CD8-positive, alpha-beta memory T cell (primary cell): ENCODE measurements at places on chromosomes 2 and 18. TPM values are rescaled to one million over a fixed set of nuclear protein-coding genes. Genes with fewer than 3 reads are reported as not detected.

The KCNIP3 gene
- total RNA-seq, result not detected

The IL1RN gene
- 2.3 TPM for total RNA-seq

The ZNF521 gene
- total RNA-seq, result not detected

The MTLN gene
- total RNA-seq, result 120 TPM

The LTBP1 gene
- not detected for total RNA-seq

The CDK5R2 gene
- not detected for total RNA-seq

The LYPD6 gene
- total RNA-seq, result not detected

The IL36G gene
- total RNA-seq, result not detected

The MOGAT1 gene
- not detected for total RNA-seq

The PLEKHH2 gene
- 0.48 TPM for total RNA-seq

The CNTNAP5 gene
- total RNA-seq, result not detected

The IL36B gene
- total RNA-seq, result not detected

The FEZ2 gene
- total RNA-seq, result 8.1 TPM

The DCC gene
- total RNA-seq, result not detected

The CYP27A1 gene
- total RNA-seq, result 1.2 TPM

The ZC3H6 gene
- 7.2 TPM for total RNA-seq

The DTNB gene
- 16.8 TPM for total RNA-seq

The COL6A3 gene
- 9.5 TPM for total RNA-seq

The RAB6C gene
- 0.09 TPM for total RNA-seq

The GRP gene
- not detected for total RNA-seq

The CRYGD gene
- not detected for total RNA-seq

The PLA2R1 gene
- not detected for total RNA-seq

The HSBP1L1 gene
- 3.3 TPM for total RNA-seq

The NT5C1B gene
- total RNA-seq, result not detected

The DCDC2C gene
- total RNA-seq, result not detected

The RASGRP3 gene
- 3.1 TPM for total RNA-seq

The AQP12A gene
- total RNA-seq, result not detected

The PLCL1 gene
- total RNA-seq, result 0.70 TPM

The RPE gene
- 49.8 TPM for total RNA-seq

The TMEM169 gene
- 0.73 TPM for total RNA-seq

The SESTD1 gene
- 1.6 TPM for total RNA-seq

The GRB14 gene
- total RNA-seq, result not detected

The SERPINB11 gene
- not detected for total RNA-seq

The SLC20A1 gene
- 105 TPM for total RNA-seq

The SPATA3 gene
- 0.24 TPM for total RNA-seq

The CAVIN2 gene
- not detected for total RNA-seq

The TMEM37 gene
- not detected for total RNA-seq

The HK2 gene
- total RNA-seq, result 57.0 TPM

The OSBPL6 gene
- total RNA-seq, result 1.2 TPM

The DSG1 gene
- not detected for total RNA-seq

The CHRND gene
- not detected for total RNA-seq

The PROM2 gene
- total RNA-seq, result 0.18 TPM

The DNAH6 gene
- 0.24 TPM for total RNA-seq

The UGT1A8 gene
- total RNA-seq, result not detected

The LIMS3 gene
- total RNA-seq, result 1.7 TPM

The STARD6 gene
- total RNA-seq, result 0.46 TPM

The VPS4B gene
- total RNA-seq, result 60.8 TPM

The UGT1A10 gene
- total RNA-seq, result not detected

The ASXL3 gene
- not detected for total RNA-seq

The SRD5A2 gene
- total RNA-seq, result not detected

The LYG2 gene
- not detected for total RNA-seq

The RAB10 gene
- total RNA-seq, result 155 TPM

The NAT8 gene
- total RNA-seq, result not detected
